Activated gamma-delta T cell (primary cell): ENCODE measurements at places on chromosomes 5 and 9.

- no peak for DNase-seq
Observed at GRCh38 chr9:5073701-5074100, 88.6 kb downstream of the JAK2 start.

GRCh38 chr9:14205463-14205862 lies 108.5 kb downstream of the NFIB start:
- DNase-seq: no peak

- no peak for DNase-seq
Observed at GRCh38 chr9:125815568-125815967, 68.4 kb downstream of the PBX3 start.

GRCh38 chr5:132055808-132056609 lies 4.4 kb upstream of the IL3 start:
- DNase-seq: peak; percentile 23

DNA sequence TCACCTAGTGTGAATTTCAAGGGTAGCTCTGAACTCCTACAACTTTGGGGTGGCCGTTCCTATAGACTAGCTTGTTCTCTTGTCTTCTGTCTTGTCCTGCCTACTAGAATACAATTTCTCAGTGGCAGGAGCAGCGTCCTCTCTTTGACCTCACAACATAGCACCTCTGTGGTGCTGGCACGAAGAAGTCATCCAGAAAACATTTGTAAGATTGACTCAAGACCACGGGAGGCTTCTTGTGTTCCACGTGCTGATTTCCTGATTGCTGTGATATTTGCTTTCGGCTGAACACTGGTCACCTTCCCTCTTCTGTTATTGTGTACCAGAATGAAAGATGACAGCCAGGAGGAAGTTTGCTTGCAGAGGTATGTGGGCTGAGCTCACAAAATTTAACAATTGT lies 27.0 kb downstream of the SLC1A1 start:
- no peak for DNase-seq

DNA sequence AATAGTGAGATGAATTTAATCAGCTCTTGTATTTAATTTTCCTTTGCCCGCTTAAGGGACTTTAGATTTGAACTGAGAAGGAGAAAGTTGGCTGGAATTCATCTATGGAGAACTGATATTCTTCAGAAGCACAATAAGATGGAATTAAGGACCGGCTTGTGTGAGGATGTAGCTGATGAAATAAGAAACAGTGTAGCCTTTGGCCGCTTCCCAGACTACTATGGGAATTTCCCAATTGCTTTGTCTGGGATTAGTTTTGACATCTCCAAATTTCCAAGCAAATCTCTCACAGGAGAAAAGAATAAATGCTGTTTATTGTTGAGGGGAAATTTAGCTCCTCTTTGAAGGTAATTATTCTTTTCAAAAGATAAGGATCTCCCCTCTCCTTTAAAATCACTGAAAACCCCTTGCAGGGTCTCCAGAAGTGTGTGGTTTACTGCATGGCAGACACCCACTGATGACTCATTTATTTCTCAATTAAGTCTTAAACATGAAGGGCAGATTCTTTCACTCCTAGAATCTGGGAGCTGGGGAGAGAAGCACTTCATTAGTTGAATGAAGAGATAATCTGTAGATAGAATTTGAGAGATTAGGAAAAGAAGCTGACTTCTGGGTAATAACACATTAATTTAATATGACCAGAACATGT lies 606.5 kb upstream of the ADAMTS16 start:
- no peak for DNase-seq

- no peak for DNase-seq
Observed at GRCh38 chr9:129270205-129270604, 92.1 kb upstream of the IER5L start.

DNA sequence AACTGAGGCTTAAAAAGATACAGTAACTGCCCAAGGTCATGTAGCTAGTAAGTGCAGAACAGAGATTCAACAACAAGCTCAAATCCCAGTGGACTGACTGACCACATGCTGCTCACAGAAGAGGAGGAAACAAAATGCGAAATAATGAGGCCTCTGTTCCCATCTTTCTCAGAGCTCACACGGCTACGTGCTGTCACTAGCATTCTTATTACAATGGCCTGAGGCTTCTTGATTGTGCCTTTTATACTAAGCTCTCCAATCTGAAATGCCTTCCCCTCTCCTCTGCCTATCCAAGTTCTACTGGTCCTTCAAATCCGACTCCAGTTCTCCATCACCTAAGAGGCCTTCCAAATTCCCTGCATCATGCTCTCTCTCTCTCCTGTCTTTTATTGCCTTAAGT lies 26.0 kb downstream of the SGTB start:
- no peak for DNase-seq

DNA sequence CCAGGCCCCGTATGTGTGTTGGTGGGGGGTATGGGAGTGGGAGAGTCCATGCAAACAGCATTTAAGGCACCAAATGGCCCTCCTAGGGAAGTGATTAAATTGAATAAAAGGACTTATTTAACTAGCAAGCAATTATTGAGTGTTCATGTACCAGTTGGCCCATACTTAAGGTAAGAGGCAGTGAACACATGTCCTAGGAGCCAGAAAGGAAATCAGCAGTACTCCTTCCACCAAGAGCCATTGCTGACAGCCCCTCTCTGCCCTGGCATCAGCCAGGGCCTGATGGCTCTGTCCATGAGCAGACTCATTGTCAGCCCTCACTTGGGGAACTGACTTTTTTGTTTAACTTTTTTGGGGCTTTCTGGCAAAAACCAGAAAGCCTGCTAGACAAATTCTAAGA lies 10.4 kb upstream of the SHROOM1 start:
- DNase-seq: no peak

DNA sequence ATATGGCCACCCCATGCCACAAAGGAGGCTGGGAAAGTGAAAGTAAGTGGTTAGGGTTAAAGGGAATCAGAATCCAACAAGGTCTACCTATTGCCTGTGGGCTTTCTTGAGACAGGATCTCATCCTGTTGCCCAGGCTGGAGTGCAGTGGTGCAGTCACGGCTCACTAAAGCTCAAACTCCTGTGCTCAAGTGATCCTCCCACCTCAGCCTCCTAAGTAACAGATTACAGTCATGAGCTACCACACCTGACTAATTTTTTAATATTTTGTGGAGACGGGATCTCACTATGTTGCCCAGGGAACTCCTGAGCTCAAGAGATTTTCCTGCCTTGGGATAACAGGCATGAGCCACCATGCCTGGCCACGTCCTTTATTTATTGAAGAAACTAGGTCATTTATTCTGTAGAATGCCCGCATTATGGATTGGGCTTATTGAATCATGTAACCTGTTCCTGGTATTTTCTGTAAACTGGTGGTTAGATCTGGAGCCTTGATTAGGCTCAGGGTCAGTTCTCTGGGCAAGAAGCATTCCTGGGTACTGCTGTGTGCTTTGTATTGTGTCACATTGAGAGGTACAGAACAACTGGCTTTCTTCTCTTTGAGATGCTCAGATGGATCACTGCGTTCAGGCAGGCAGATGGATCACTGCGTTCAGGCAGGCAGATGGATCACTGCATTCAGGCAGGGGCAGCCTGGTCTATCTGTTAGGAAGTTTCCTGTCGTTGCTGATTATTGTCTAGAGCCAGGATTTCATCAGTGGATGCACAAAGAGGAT lies 41.6 kb downstream of the ERGIC1 start:
- no peak for DNase-seq

DNA sequence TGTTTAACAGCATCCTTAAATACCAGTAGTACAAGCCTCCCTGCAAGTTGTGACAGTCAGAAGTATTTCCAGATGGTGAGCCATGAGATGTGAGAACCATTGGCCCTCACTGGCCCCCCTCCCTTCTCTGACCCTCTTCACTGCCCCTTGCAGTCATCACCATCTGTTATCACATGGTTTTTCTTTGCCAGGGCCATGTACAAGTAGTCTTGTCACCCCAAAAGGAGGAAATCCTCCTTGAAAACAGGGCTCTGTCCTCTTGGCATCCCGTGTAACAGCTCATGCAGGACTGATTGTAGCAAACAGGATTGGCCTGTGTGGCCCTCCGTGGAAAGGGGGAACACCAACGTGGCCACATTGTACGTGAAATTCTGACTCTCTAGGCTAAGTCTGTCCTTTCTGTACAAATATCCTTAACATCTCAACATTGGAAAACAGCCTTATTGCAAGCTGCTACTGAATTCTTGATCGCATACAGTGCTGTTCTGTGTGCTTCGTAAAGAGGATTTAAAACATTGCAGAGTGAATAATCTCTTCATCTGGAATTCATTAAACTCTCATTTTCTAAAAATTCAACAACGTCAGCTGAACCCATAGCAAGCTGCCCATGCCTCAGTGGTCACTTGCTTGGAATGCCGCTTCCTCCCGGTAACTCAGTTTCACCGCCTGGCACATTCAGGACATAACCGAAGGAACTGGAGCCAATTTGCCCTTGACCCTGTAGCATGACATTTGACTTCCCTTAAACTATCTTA lies 171.7 kb downstream of the ATPSCKMT start:
- DNase-seq: no peak

GRCh38 chr5:79850941-79851340 lies 140.1 kb downstream of the MTX3 start:
- DNase-seq: no peak

GRCh38 chr5:53256746-53257145 lies 147.2 kb upstream of the MOCS2 start:
- DNase-seq: no peak

DNA sequence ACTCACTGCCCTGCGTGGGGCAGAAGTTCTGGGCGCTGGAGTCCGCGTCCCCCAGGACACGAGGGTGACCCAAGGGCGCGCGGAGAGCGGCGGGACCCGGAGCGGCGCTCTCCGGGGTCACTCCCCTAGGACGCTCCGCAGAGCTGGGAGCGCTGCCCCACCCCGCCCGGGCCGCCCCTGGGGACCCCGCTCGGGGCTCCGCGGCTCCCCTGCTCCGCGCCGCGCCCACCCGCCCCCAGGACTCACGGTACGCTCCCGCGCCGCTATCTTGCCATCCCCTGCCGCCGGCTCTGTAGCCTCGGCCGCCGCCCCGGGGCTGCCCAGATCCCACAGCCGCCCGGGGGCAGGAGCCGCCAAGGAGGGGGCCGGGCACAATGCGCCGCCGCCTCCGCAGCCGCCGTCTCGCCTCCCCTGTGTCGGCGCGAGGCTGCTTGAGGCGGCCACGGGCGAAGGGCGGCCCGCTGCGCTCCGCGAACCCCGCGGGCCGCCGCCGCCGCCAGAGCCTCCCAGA lies 303 bp downstream of the LIFR start:
- DNase-seq: peak; percentile 14

GRCh38 chr5:33254579-33254978 lies 186.2 kb upstream of the TARS1 start:
- DNase-seq: no peak

GRCh38 chr5:68683632-68684036 lies 410.2 kb upstream of the SLC30A5 start:
- DNase-seq: no peak

GRCh38 chr9:76916231-76916630 lies 10.3 kb upstream of the PRUNE2 start:
- no peak for DNase-seq
